ENCODE measurements at places on chromosomes 13 and 19.

GRCh38 chr19:3024870-3025548 is 4.1 kb downstream of the TLE2 start:
- no peak for DNase-seq

- DNase-seq, result no peak
These were observed 2.4 kb downstream of the PPP1R13L start for GRCh38 chr19:45402298-45403061.

GRCh38 chr13:77555246-77555645 is 19.7 kb downstream of the SCEL start:
- DNase-seq, result no peak

- DNase-seq, result peak; percentile 68
These were observed at the start of gene PGPEP1 for GRCh38 chr19:18340190-18340989. PGPEP1 (plus strand) TSS chr19:18340598; CDS start chr19:18340682, 84 bp downstream.

Measured in T47D (cell line).